ACHN (cell line): ENCODE measurements at places on chromosomes 13 and 19.

DNA sequence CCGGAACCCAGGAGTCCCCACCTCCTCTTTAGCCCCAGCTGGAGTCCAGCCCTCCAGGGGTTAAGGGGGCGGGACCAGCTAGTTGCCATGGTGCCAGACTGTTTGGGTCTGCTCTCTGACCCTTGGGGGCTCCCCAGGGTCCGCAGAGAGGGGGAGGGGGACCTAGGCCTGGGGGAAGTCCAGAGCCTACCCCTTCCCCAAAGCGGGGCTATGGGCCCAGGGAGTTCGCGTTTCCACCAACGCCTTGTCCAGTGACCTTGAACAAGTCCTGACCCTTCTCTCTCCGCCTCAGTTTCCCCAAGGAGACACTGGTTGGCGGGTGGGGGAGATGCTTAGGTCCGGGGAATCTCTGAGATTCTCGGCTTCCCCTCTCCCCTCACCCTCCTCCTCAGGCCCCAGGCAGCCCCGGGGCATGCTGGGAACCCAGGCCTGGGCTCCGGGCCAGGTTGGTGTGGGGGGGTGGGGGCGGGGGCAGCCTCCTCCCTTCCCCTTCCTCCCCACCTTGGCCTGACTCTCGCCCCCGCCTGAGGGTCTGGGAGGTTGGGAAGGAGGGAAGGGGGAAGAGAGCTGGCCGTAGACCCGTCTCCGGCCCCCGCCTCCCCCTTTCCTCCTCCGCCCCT, 2.6 kb upstream of the SPACA6 start:
- peak; percentile 62 for DNase-seq

DNA sequence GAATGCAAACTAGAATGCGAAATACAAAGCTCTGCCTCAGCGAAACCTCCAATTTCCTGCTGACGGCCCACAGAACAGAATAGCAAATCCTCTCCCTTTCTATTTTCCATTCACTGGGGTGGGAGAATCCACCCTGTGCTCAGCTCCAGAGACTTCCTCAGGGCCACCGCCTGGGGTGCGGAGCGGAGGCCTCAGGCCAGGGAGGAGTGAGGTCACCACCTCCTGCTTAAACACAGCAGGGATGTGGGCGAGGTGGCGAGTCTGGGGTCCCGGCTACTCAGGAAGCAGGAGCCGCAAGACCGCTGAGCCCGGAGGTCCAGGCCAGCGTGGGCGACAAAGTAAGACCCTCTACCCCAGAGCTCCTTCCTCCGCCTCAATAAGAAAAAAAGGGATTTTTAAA, 666 bp upstream of the ZNF320 start:
- DNase-seq, result no peak

- no peak for DNase-seq
Measured at GRCh38 chr13:47258384-47258783, 361.5 kb upstream of the HTR2A start.

GRCh38 chr13:98648686-98649085, 71.8 kb upstream of the STK24 start:
- no peak for DNase-seq

DNA sequence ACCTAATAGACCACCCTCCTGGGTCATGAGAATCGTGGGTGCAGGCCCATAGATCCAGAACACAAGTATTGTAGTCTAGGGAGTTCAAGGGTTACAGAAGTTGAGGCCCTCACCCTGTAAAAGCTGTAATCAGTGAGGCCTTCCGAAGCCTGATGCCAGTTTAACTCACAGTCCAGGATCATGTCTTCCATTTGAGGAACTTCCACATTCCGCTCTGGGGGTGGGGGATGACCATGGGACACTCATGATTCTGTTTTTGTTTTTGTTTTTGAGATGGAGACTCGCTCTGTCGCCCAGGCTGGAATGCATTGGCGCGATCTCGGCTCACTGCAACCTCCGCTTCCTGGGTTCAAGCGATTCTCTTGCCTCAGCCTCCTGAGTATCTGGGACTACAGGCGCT, 1.7 kb upstream of the RASIP1 start:
- DNase-seq, result no peak

DNA sequence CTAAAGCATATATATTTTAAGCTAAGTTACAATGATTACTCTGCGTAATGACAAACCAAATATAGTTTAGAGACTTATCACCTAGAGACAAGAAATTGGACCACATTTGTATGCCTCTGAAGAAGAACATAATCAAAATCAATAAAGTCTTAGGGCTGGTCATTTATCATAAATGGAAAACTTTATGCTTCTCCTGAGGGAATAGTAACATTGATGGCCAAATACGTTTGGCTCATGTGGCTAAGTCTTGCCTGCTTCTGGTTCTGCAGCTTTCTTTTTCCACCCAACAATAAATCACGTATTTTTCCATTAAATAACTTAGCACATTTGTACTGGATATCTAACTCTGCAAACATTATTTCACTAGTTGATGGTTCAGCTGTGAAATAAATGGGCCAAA, 458.4 kb downstream of the SLITRK1 start:
- DNase-seq, result no peak

DNA sequence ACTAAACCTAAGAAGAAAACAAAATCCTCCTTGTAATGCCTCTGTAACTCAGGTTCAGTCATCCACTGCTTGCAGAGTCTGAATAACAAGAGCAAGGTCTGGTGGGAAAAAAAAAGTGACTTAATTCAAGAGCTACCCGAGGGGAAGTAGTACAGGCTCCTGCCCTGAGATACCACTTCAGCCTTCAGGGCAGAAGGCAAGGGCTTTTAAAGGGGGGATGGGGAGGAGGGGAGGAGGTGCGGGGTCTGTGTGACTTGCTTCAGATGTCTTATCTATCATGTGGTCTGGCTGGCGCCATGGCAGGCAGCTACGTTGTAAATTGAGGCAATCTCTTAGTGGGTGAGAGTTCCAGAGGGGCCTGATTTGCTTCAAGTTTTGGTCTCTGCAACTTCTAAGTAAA, 66.7 kb downstream of the LRRC63 start:
- no peak for DNase-seq

DNA sequence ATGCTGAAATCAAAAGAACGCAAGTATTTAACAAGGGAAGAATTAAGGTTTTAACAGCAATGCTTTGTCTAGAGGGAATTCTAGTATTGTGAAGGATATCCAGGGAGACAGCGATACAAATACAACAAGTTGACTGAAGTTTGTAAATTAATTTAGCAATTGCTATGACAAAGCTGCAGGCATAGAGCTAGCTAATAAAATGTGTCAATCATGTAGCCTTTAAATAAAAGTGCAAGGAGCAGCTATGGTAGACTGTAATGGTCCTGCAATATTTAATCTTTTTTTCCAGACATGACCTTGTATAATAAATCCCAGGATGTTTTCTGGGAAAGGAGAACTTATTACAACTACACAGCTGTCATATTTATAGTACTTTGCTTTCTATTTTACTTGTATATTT, 779.3 kb downstream of the SLITRK5 start:
- DNase-seq, result no peak

DNA sequence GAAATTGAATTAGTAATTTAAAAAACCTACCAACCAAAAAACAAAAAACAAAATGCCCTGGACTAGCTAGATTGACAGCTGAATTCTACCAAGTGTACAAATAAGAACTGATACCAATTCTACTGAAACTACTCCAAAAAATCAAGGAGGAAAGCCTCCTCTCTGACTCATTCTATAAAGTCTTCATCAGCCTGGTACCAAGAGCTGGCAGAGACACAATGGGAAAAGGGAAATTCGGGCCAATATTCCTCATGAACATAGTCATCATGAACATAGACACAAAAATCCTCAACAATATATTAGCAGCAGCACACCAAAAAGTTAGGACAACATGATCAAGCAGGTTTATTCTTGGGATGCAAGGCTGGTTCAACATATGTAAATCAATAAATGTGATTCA, 2667.7 kb upstream of the PCDH20 start:
- no peak for DNase-seq

- DNase-seq, result no peak
Measured at GRCh38 chr19:46761418-46761831, 15.2 kb upstream of the STRN4 start.

DNA sequence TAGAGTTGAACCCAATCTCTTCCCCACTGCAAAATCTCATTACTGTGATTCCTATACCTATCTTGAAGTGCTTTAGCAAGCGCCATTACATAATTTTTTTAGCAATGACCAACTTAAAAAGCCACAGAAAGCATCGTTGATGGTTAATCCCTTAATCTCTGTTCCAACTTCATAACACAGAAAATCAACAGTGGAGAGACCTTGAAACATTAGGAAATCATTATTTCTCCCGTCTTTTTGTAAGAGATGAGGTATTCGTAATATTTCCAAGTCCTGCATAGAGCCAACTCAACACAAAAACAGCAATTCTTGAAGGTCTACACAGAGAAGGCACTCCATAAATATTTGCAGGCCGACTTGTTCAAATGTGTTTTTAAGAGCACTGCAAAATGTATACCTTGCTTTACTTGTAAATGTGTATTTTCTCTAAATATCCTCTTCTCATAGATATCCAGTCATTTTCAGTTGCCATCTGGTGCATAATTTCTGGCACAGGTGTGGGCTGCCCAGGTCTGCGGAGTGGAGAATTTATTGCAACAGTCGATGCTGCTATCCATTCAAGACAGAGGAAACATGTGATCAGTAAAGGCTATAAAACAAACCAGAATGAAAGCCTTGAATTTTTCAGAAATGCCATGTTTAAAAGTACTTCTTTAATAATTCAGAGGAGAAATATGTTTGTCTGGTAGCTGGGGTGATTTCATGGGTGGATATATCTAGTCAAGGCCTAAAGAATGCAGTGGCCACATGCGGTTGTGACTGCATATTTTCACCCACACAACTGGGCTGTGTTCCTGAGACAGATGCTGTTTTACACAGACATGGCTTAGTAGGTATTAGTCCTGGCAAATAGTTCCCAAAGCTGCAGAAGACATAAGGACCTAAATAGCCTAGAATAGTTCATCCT, 234.3 kb upstream of the STARD13 start:
- no peak for DNase-seq

GRCh38 chr13:76638882-76639281, 247.3 kb downstream of the KCTD12 start:
- DNase-seq, result no peak

- no peak for DNase-seq
Measured at GRCh38 chr19:39969681-39970424, 1.1 kb upstream of the PSMC4 start.

GRCh38 chr13:48978942-48979601, 3.4 kb downstream of the FNDC3A start:
- DNase-seq, result peak; percentile 4

- no peak for DNase-seq
Measured at GRCh38 chr13:30388406-30389283, 33.6 kb upstream of the UBE2L5 start.

GRCh38 chr19:14731200-14731599, 41.4 kb downstream of the ZNF333 start:
- DNase-seq, result no peak

DNA sequence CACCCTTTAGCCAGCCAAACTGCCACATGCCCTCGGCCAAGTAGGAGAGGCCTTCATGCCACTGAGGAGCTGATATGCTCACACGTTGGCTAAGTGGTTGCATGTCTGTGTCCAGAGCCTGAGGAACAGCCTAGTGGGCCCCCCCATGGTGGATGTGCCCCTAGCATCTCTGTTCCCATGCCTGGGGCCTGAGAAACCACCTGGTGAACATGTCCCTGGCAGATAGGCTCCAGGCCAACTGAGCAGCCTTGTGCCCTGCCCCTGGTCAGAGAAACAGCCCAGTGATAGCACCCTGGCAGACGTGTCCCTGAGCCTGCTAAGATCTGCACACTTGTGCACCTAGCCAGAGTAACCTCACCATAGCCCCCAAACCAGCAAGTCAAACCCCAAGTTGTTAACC, 121.8 kb upstream of the WASF3 start:
- no peak for DNase-seq

- no peak for DNase-seq
Measured at GRCh38 chr13:109783447-109783814, 3.0 kb downstream of the IRS2 start.

GRCh38 chr13:46622630-46623256, 69.8 kb downstream of the LRCH1 start:
- peak; percentile 63 for DNase-seq

- no peak for DNase-seq
Measured at GRCh38 chr19:47241919-47242577, 11.0 kb upstream of the BBC3 start.

DNA sequence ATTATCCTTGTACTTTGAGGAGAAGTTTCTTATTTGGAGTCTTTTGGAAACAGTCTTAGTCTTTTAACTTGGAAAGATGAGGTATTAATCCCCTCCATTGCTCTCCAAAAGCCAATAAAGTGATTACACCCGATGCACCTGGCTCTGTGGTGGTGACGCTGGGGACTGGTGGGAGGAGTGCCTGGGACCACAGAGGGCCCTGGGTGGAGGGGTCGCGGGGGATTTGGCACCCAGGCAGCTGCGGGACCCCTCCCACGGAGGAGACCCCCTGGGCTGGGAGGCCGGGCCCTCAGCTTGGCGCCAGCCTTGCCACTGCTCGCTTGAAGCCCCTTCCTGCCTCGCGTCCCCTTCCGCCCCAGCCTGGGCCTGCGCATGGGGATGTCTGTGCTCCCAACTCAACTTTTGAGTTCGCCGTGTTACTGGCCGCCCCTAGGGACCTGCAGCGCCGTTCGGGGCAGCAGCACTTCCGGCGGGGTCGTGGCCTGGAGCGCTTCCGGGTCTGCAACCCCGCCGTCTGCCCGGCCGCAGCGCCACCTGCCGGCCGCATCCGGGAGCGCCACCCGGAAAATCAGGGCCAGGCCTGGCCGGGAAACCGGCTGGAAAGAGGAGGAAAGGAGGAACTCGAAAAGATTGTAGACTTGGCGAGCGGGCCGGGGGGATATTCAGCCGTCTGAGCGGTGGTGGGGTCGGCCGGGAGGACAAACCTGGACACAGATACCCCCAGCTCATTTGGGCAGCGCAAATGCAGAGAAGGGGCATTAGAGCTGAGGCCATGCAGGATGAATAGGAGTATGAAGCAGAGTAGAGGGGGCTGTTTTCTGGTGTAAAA, 8.4 kb downstream of the PEAK3 start:
- DNase-seq, result peak; percentile 65

DNA sequence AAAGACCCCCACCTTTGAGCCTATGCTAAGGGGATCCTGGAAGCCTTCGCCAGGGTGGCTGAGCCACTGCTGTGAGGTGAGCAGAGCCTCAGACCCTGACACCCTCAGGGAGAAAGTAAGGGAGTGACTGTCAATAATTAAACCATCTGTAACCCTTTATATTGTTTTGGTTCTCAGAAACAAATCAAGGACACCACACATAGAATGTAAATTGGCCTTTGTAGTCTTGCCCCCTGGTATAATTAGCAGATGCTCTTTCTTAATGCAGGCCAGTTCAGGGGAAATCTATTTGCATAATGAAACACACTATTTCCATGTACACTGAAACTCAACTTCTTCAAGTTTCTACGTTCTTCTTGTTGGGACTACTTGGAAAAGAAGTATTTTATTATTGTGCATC, 127.7 kb upstream of the EDNRB start:
- no peak for DNase-seq

GRCh38 chr19:7980635-7981121, 24.8 kb downstream of the ELAVL1 start:
- no peak for DNase-seq

- no peak for DNase-seq
Measured at GRCh38 chr13:41454170-41454569, 3.2 kb upstream of the RGCC start.

- no peak for DNase-seq
Measured at GRCh38 chr19:55262359-55262758, 3.5 kb upstream of the PPP6R1 start.
